Glutamatergic neuron (in vitro differentiated cells): ENCODE measurements at places on chromosomes 2 and 18. TPM values are rescaled to one million over a fixed set of nuclear protein-coding genes. Genes with fewer than 3 reads are reported as not detected.

KCNK3 gene
- total RNA-seq = 21.7 TPM

DNA sequence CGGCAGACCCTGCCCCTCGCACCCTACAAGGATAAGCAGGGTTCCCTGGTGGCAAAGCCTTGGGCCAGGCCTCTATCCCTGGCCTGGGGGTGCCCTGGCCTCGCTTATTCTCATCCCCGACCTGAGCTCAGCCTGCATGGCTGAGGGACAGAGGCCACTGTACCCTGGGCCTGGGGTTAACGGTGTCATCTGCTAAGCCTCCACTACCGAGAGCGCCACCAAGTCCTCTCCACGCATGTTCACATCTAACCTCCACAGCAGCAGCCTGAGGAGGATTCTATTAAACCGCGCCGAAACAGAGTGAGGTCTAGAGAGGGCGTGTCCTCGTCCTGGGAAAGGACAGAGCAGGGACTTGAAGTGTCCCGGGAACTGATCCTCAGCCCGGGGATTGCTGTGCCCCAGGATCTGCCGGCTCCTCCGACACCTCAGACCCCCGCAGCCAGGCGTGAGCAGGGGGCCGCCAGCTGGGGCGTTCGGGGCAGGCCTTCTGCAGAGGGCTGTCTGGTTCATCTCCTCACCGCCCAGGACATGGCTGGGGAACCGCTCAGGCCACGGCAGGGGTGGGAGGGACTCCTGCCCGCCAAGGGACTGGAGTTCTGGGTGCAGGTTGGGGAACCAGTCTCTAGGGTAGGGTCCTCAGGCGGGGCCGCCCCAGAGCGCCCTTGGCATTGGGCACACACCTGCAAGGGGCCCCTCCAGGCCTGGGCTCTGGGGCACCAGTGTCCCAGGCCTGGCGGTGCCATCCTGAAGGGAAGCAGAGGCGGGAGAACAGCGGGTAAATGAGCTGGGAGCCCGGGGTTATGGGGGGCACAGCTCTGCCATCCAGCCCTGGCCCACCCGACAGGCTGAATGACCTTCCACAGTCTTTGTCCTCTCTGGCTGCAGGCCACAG lies 68.0 kb upstream of the SMAD7 start:
- H3K4me3 ChIP-seq = no peak overlapping the region
- no peak overlapping the region for H3K27ac ChIP-seq
- no peaks in the 10 kb centered on the region for H3K4me1 ChIP-seq

FIGN gene
- total RNA-seq = 12.4 TPM

RGPD3 gene
- 0.27 TPM for total RNA-seq

- peaks cover 6% of the 10 kb centered on the region for H3K27me3 ChIP-seq
- H3K27ac ChIP-seq = peak overlapping the region; percentile 74
- no peak for DNase-seq
- H3K4me1 ChIP-seq = peaks cover 33% of the 10 kb centered on the region
Measured at GRCh38 chr2:118477111-118477862, 370.2 kb downstream of the EN1 start.

DNA sequence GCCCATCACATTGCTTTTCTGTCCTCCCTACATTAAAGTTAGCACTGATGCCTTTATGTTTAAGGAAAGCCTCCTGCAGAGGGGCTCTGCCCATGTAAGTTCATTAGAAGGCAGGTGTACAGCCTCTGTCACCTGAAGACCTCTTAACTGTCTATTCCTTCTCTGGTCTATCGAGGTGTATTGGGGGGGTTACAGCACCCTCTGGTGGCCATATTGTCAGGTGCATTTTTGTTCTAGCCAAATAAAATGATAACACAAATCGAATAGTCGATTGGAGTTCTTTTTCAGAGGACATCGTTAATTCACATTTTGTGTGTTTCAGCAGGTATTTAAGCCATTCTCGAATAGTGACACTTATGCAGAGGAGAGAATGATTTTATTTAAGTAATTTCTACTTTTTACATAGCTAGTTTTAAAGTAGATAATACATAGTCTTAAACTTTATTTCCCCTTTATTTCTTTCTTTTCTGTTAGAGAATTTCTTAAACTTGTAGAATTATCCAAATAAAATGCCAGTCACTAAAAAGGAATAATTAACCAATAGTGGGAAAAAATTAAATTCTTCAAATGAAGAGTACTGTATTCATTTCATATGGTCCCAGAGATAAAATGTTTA lies 136.8 kb downstream of the NEDD4L start:
- H3K27ac ChIP-seq = peak overlapping the region; percentile 84
- peaks cover 51% of the 10 kb centered on the region for H3K4me1 ChIP-seq
- peak; percentile 68 for DNase-seq
- peaks cover 5% of the 10 kb centered on the region for H3K27me3 ChIP-seq

GRCh38 chr2:148982282-148982681 lies 56.2 kb upstream of the LYPD6B start:
- H3K27me3 ChIP-seq = peaks cover 5% of the 10 kb centered on the region
- peaks cover 33% of the 10 kb centered on the region for H3K4me1 ChIP-seq
- DNase-seq = no peak
- H3K36me3 ChIP-seq = peaks cover 5% of the 10 kb centered on the region

GRCh38 chr2:71578767-71579342 lies 125.5 kb downstream of the DYSF start:
- no peak overlapping the region for H3K27ac ChIP-seq
- H3K27me3 ChIP-seq = peaks cover 9% of the 10 kb centered on the region
- H3K4me3 ChIP-seq = no peak overlapping the region
- H3K36me3 ChIP-seq = no peaks in the 10 kb centered on the region
- DNase-seq = no peak

DNA sequence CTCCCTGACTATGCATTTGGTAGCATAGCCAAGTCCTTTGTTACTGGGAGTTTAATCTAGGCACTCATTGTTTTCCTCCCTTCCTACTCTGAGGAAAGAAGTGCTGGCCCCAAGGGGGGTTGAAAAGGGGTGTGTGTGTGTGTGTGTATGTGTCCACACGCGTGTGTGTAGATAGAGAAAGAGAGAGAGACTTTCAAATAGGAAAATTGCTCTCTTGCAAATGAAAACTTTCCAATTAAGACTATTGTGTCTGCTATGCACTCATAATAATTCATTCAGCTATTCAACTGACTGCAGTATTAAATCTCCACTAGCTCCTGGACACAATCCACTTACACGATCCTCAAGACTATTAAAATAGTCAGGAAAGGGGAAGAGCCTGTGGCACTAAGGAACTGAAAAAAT lies 92.9 kb upstream of the CSRNP3 start:
- DNase-seq = no peak
- no peak overlapping the region for H3K27ac ChIP-seq

DNA sequence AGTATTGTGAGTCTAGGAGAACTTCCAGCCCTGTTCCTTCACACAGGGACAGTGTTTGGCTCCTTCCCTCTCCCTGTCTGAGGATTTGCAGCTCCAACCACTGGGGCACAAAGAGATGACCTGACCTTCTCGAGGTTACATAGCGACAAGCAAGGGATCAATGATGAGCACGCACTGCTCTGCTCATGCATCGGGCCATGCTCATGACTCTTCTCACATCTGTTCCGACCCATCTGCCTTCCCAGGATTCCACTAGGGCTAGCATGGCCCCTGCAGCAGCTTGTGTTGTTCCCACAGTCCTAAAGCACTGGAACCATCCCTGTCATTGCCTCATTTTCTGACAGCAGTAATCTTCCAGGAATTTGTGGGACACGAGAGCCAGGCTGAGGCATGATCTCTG lies 78.8 kb upstream of the ARHGAP28 start:
- no peak overlapping the region for H3K27ac ChIP-seq
- no peaks in the 10 kb centered on the region for H3K36me3 ChIP-seq
- H3K4me1 ChIP-seq = peaks cover 32% of the 10 kb centered on the region
- peak; percentile 40 for DNase-seq
- H3K4me3 ChIP-seq = no peak overlapping the region

UGT1A10 gene
- total RNA-seq = not detected

RAX gene
- total RNA-seq = not detected
